ENCODE measurements at places on chromosomes 3 and 15.

DNA sequence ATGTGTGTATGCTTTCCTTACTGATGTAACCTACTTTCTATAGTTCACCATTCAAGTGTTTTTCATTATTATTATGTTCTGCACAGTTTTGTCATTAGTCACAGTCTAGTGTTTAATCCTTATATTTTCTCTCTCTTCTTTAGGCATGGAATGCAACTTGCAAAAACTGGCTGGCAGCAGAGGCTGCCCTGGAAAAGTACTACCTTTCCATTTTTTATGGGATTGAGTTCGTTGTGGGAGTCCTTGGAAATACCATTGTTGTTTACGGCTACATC lies 6.9 kb downstream of the SUCNR1 start:
- no peak for DNase-seq

DNA sequence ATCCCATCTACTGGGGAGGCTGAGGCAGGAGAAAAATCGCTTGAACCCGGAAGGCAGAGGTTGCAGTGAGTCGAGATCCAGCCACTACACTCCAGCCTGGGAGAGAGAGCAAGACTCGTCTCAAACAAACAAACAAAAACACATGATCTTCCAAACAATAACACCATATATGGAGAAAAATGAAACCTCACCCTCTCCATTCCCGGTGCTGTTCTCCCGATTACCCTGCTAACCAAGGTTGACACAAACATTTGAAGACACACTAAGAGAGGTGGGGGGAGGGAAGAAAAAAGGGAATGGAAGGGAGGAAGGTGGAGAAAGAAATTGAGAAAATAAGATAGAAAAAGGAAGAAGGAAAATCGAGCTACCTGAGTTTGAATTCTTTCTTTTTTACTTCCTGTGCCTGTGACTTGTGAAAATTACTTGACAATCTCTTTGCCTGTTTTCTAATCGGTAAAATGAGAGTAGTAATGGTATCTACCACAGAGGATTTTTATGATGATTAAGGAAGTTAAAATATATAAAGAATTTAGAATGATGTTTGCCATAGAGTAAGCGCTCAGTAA lies 1.1 kb upstream of the PLSCR2 start:
- DNase-seq = no peak

DNA sequence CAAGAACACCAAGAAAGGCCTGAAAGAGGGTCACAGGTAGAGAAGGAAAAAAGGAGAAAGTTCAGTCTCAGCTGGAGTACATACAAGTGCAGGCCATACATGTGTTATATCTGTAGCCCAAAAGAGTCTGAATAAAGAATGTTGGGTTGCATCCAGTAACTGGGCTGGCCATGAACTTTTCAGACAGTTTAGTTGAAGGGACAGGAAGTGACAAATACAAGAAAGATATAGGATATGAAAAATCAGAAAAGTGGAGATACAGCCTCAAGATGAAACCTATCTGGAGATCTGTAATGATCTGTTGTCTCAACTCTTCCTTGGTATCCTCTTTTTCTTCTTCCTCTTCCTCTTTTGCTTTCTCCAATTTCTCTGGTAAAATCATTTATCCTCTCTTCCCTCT lies 671.7 kb downstream of the MECOM start:
- no peak for DNase-seq

GRCh38 chr3:173396191-173397041 lies 1.1 kb upstream of the NLGN1 start:
- DNase-seq = no peak

- DNase-seq = no peak
Measured at GRCh38 chr3:51156147-51156546, 228.9 kb upstream of the MANF start.

DNA sequence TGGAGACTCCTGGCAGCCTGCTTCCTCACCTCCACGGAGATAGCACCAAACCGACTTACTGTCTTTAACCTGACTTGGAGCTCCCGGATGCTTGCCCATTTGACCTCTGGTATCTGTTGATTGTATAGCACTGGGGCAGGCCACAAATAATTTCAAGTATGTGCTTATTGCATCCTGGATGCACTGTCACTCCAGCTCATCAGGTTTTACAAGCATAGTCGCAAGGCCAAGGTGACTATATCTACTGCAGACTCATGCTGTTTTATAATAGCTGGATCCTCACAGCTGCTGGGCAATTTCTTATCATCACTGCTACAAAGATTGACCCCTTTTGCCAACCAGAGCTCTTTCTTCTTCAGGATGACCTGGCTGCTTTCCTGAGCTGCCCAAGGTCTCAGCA lies 45.6 kb downstream of the PEX5L start:
- DNase-seq = no peak

- no peak for DNase-seq
Measured at GRCh38 chr3:11610044-11610671, 33.6 kb downstream of the VGLL4 start.

DNA sequence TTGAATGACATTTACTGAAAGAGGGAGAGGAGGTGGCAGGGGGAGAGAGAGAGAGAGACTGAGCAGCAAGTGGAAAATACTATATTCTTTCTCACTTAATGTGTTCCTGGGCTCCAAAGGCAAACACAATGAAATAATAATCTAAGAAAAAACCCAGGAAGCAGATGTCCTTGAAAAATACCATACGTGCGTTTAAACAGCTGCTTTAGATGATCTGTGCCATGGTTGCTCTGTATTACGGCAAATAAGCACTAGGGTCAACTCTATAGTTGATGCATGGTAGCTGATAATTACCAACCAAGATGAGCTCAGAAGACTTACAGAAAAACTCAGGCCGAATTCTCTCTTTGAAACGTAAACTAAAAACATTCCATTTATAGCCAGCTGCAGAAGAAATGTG lies 410.3 kb upstream of the TBL1XR1 start:
- DNase-seq = no peak

DNA sequence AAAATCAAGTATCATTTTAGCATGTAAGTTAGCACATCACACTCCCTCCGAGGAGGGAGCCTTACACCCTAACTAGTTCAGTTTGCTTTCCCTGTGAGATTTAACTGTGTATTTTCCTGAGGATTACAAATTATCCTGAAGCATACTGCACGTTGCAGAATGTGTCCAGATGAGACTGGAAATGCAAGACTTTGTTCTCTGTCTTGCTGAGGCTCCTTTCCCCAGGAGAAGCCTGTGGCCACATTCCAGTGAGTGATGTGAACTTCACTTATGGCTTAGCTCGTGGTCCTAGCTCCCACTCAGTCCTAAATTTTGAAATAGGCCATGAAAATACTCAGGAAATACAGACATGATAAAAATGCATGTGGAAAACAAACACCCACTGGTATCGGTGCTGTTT lies 23.7 kb downstream of the PDZRN3 start:
- DNase-seq = no peak
